ENCODE measurements at places on chromosomes 16 and 17. TPM values are rescaled to one million over a fixed set of nuclear protein-coding genes. Genes with fewer than 3 reads are reported as not detected.

- no peaks in the 10 kb centered on the region for H3K36me3 ChIP-seq
- H3K4me3 ChIP-seq: no peak overlapping the region
- H3K4me1 ChIP-seq: no peaks in the 10 kb centered on the region
- H3K27me3 ChIP-seq: no peaks in the 10 kb centered on the region
Measured at GRCh38 chr16:25966172-25967097, 274.7 kb downstream of the HS3ST4 start.

DNA sequence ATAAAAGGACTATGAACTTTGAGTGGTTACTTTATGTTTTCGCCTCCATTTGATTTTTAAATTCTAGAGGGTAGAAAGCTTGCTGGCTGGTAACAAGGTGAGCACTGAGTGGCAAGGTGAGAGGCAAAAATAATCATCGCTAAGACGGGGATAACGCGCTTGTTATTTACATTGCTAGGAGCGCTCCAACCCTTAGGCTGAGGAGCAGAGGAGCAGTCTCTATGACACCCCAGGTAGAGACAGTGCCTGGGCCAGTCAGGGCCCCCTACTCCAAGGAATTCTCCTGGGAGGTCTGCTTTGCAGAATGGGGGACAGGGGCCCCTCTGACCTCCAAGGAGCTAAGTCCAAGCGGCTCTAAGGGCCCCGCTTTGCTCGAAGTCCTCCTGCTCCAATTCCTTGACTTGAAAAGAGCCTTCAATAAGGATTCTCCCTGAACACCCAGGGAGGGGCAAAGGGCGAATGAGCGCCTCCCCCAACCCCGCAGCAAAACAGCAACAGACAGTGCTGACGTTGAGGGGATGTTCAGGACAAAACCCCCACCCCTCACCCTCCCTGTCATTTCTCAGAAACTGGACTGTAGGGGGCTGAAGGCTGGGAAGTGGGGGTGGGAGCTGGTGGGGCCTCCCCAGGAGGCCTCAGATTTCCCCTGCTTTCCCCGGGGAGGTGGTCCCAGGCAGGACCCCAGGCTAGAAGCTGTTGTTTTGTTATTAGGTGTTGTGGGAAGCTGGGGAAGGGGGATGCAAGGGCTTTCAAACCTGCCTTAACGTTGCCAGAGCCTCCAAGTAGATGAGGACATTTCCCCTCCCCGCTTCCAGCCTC is 10.2 kb upstream of the FOXF1 start:
- H3K36me3 ChIP-seq: no peaks in the 10 kb centered on the region
- DNase-seq: no peak
- no peak overlapping the region for H3K4me3 ChIP-seq
- no peak overlapping the region for H3K27ac ChIP-seq
- peaks cover under 1% of the 10 kb centered on the region for H3K4me1 ChIP-seq
- H3K27me3 ChIP-seq: peaks cover 2% of the 10 kb centered on the region

GRCh38 chr17:1224330-1224729 is 44.5 kb upstream of the ABR start:
- H3K4me1 ChIP-seq: peaks cover 2% of the 10 kb centered on the region
- peaks cover 2% of the 10 kb centered on the region for H3K27me3 ChIP-seq
- H3K4me3 ChIP-seq: no peak overlapping the region
- no peak overlapping the region for H3K27ac ChIP-seq
- H3K36me3 ChIP-seq: no peaks in the 10 kb centered on the region

DNA sequence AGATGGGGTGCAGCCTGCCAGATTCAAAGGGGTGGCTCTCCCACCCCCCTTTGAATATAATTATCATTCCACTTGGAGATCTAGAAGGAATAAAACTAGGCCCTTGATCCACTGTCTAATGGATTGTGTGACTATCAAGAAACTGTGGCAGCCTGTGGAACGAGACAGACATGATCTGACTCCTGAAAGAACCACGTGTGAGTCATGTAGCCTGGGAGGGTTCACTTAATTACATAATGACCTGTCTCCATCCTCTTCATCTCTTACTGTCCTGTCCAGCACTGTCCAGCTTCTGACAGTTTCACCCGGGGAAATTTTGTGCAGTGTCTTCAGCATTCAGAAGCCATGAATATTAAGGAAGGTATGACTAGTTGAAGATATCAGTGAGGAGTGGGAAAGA is 43.3 kb upstream of the CDH13 start:
- H3K4me1 ChIP-seq: no peaks in the 10 kb centered on the region
- no peak for DNase-seq
- H3K36me3 ChIP-seq: no peaks in the 10 kb centered on the region
- H3K27me3 ChIP-seq: no peaks in the 10 kb centered on the region
- no peak overlapping the region for H3K27ac ChIP-seq

DNA sequence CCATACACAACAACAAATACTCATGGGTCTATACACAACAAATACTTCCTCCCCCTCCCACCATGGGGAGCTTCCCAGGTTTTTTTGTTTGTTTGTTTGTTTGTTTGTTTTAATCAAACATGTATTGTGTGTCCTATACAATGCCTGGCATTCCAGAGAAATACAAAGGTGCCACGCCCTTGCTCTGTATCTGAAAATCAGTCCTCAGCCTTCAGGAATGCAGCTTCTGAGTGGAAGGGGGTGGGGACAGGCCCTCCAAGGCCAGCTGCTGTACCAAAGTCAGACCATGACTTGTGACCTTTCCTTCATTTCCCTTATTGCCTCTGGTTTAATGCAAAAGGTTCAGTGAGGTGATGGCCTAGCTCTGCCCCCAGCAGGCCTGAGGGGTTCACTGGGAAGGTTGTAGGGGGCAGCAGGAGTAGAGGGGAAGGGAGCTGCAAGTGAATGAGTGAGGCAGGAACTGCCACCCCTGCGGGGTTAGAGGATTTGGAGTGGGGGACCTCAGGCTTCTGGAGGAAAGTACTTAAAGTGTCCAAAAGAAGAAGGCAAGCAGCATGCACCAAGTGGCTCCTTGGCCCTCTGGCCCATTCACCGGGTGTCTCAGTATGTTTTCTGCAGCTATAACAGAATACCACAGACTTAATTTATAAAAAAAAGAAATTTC is 105.2 kb downstream of the CLEC16A start:
- DNase-seq: no peak
- H3K36me3 ChIP-seq: no peaks in the 10 kb centered on the region
- no peak overlapping the region for H3K27ac ChIP-seq

GRCh38 chr17:27346228-27346899 is 52.5 kb downstream of the WSB1 start:
- H3K36me3 ChIP-seq: no peaks in the 10 kb centered on the region
- H3K27me3 ChIP-seq: no peaks in the 10 kb centered on the region
- no peaks in the 10 kb centered on the region for H3K4me1 ChIP-seq
- H3K27ac ChIP-seq: no peak overlapping the region
- no peak for DNase-seq

DNA sequence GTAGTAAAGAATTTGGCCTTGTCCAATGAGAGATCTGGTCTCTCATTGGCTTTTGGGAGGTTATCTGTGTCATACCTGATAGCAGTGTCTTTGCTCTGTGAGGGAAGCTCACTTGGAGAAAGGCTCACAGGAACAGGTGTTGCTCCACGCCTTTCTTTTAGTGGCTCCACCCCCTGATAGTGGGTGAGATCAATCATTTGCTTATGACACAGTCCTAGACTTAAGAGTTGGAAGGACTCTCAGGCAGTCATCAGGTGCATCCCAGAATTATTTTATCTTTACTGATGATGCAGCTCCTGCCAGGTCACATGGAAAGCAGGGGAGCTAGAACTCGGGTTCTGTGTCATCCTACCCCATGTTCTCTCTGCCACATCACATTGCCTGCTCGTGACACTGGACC is 59.3 kb downstream of the CENPV start:
- no peaks in the 10 kb centered on the region for H3K4me1 ChIP-seq
- no peak overlapping the region for H3K27ac ChIP-seq
- no peaks in the 10 kb centered on the region for H3K36me3 ChIP-seq

UBE2O gene
- 12.2 TPM for total RNA-seq

KSR1 gene
- 51.3 TPM for total RNA-seq

KRTAP3-3 gene
- not detected for total RNA-seq

CACNG1 gene
- total RNA-seq: not detected

VAT1L gene
- total RNA-seq: 0.57 TPM

TNFRSF17 gene
- total RNA-seq: not detected

PRR15L gene
- total RNA-seq: 1.9 TPM

ELOB gene
- total RNA-seq: 136 TPM

OR3A3 gene
- total RNA-seq: not detected
